Amniotic epithelial cell (primary cell): ENCODE measurements at places on chromosomes 2 and 18.

DNA sequence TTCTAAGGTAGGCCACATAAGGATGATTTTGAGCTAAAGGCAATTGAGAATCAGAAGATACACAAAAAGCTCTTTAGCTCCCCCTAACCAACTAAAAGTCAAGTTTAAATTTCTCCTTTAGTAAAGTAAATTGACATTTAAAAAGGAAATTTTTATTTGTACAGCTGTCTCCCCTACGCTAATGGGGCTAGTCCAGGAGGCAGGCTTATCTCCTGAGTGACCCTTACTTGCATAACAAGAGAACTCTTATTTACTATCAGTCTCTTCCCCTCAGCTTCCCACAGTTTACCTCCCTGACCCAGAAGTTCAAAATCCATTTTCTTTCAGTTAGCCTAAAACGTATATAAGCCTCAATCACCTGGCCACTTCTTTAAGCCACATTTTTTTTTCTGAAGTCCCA lies 1002.8 kb upstream of the NRXN1 start:
- DNase-seq, result no peak

- DNase-seq, result peak; percentile 34
These were observed 263.6 kb downstream of the RNF144A start for GRCh38 chr2:7180638-7181370.

GRCh38 chr18:35278969-35279368 lies 11.1 kb downstream of the ZSCAN30 start:
- DNase-seq, result no peak

DNA sequence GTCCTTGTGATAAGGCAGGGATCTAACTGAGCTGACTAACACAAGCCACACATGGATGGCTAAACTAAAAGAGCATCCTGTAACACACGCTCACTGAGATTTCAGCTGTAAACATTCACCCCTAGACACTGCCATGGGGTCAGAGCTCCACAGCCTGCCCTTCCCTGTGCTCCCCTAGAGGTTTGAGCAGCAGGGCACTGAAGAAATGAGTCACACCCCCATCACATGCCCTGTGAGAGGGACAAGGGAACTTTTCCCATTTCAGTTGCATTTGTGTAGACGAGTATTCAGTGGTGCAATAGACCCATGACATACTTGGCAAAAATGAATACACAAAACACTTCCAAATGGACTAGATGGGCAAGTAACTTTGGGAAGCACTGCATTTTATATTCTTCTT lies 402.4 kb upstream of the LRRTM1 start:
- no peak for DNase-seq

GRCh38 chr2:111165084-111165483 lies 44.4 kb downstream of the BCL2L11 start:
- no peak for DNase-seq

DNA sequence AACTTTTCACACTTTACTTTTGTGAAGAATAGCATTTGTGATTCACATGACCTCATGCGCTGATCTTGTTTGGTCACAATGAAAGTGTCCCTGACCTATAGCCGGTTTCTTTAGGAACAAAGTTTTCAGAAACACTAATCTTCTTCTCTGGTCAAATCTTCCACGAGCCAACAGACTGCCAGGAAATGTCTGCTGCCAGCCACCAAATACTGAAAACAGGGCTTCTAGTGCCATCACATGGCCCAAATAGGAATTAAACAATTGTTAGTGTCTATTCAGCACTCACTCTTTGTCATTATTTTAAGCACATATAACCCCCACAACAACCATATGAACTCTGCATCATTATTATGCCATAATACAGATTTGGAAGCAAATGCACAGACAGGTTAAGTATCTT lies 286.5 kb upstream of the SYT4 start:
- peak; percentile 16 for DNase-seq

- no peak for DNase-seq
These were observed 123.8 kb upstream of the ID2 start for GRCh38 chr2:8558096-8558495.

GRCh38 chr2:65377556-65378192 lies 54.7 kb downstream of the SPRED2 start:
- DNase-seq, result peak; percentile 78

DNA sequence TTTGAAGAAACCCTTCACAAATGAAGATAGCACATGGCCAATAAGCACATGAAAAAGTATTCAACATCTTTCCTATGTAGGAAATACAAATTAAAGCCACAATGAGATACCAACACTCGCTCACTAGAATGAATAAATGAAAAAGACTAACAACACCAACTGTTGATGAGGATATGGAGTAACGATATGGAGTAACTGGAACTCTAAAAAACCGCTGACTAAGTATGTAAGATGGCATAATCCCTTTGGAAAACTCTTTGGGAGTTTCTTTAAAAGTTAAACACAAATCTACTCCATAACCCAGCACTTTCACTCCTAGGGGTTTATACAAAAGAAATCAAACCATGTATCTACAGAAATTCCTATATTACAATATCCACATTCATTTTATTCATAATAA lies 220.5 kb downstream of the AFF3 start:
- no peak for DNase-seq

GRCh38 chr18:56542476-56542875 lies 95.9 kb downstream of the TXNL1 start:
- DNase-seq, result no peak

DNA sequence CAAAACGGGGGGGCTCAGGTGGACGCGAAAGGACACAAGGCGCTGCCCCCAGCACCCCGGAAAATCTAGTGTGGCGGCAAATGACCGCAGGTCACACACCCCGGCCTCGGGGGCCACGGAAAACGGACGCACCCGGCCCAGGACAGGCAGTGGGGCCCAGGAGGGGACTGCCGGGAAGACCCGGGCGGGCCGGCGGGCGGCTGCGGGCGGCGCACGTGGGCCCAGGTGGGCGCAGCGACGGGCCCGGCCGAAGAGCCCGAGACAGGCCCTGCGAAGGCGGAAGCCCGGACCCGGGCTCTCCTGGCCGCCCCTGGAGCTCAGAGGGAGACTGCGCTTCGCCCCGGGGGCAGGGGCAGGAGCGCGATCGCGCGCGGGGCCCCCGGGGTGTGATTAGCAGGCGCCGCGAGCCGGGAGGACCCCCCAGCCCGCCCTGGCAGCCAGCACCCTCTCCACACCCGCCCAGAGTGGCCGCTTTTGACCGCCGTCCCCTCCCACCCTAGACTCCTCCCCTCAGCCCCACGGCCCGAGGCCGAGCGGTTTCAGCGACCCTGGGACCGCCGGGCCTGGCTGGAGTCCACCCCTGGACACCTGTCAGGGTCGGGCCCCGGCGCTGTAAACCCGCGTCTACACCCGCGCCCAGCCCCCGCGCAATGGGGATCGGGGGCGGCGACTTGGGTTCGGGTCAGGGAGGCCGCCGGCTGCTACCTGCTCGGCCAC lies 773 bp downstream of the MBP start:
- no peak for DNase-seq

GRCh38 chr2:1882471-1882870 lies 138.2 kb upstream of the PXDN start:
- DNase-seq, result no peak

GRCh38 chr18:49819823-49820671 lies 6.7 kb upstream of the ACAA2 start:
- DNase-seq, result peak; percentile 51

DNA sequence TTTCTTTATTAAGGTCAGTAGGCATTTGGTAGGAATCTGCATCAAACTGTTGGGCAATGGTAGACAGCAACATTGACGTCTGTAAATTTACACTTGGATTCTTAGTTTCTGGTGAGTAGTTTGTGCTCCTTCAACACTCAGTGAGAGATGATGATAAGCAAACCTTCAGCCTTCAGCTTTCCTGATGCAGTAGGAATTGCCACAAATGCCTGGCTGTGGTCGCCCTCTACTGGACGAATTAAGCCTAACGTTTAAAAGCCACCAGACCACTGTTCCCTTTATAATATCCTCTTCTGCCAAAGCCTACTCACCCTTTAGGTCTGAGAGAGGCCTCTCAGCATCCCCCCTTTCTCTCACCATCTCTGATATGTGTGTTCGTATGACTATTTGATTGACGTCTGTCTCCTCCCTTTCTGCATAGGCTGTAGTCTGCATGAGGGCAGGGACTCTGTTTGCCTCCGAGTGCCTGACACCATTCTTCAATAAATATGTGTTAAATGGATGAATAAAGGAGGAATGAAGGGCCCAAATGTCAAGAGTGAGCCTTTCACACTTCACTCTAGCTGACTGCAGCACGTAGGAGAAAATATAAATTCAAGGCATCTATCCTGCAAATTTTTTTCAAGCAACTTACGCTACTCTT lies 47.0 kb upstream of the PLEKHM3 start:
- DNase-seq, result peak; percentile 70

DNA sequence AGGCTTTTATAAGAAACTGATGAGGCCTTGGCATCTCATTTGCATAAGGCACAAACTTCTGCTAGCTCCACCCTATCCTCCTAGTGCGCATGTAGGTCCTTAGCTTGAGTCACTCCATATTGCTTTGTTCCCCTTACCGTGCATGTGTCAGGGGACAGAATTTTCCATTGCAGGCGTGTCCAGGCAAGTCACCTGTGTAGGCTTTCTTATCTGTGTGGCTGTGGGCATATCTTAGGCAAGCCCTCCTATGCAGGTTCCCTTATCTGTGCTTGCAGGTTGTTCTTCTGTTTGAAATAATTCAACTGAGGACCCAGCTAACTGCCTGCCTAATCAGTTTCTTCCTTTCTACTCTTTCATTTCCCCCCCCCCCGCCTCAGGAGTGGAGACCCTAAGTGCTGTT lies 63.3 kb upstream of the CDCA7 start:
- DNase-seq, result no peak

GRCh38 chr2:108199726-108200125 lies 40.0 kb upstream of the SULT1C3 start:
- no peak for DNase-seq

GRCh38 chr2:181628590-181629585 lies 28.0 kb downstream of the CERKL start:
- no peak for DNase-seq
